ENCODE measurements at places on chromosomes 1 and 21.

- no peak for DNase-seq
Measured at GRCh38 chr21:37356706-37357105, 9.9 kb upstream of the DYRK1A start.

- no peak for DNase-seq
Measured at GRCh38 chr1:10900251-10900651, 103.8 kb upstream of the CASZ1 start.

DNA sequence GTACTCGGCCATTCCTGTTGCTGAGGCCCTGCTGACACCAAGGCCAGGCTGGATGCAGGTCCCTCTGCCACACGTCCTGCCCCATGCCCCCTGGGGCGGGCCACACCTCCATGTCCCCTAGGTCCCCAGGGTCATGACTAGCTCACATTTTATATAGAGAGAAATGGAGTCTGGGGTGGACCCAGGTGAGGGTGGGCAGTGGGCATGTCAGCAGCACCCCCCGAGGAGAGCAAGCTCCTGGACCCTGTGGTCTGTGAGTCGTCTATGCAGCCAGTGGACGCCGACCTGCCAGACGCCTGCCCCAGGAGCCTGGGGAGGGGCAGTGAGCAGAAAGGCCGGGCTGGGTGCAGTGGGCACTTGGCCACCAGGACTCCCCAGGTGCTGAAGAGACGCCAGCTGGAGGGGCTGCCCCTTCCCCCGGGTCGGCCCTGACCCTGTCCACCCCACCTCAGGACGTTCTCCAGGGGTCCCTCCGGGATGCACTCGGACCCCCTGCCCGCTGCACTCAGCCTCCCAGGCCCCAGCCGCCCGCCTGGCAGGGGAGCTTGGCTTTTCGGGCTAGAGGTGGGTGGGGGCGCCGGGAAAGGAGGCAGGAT lies 15.9 kb downstream of the SAMD11 start:
- DNase-seq = no peak

DNA sequence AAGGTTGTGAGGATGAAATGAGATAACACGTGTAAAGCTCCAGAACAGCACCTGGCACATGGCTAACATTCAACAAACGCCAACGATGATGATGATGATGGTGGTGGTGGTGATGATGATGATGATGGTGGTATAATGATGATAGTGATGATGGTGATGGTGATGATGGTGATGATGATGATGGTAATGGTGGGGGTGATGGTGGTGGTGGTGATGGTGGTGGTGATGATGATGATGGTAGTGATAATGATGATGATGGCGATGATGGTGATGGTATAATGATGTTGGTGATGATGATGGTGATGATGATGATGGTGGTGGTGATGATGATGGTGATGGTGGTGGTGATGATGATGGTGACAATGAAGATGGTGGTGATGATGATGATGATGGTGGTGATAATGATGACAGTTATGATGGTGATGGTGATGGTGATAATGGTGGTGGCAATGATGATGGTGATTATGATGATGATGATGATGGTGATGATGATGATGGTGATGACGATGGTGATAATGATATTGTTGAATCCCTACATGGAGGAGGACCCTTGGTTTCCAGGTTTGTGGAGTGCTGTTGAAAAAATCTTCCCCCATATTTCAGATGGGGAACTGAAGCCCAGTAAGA lies 54.1 kb downstream of the DMRTA2 start:
- no peak for DNase-seq

- DNase-seq = no peak
Measured at GRCh38 chr1:204139088-204139487, 12.8 kb downstream of the ETNK2 start.

DNA sequence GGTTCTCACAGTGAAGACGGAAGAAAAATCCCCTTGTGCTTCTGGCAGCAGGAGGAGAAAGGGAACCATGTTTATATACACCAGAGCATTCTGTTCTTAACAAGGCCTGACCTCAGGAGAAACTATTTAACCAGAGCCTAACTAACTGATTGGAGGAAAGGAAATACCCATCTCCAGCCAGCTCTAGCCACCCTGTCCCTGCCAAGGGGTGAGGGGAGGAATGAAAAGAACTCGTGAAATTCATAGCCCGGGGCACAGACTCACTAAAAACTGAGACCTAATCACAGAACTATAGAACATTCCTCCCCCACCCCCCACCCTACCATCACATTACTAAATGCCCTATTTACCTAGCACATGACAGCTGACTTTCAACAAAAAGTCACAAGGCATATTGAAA lies 65.0 kb downstream of the KCNH1 start:
- peak; percentile 19 for DNase-seq

- DNase-seq = no peak
Measured at GRCh38 chr1:65554829-65555228, 134.4 kb downstream of the LEPR start.

DNA sequence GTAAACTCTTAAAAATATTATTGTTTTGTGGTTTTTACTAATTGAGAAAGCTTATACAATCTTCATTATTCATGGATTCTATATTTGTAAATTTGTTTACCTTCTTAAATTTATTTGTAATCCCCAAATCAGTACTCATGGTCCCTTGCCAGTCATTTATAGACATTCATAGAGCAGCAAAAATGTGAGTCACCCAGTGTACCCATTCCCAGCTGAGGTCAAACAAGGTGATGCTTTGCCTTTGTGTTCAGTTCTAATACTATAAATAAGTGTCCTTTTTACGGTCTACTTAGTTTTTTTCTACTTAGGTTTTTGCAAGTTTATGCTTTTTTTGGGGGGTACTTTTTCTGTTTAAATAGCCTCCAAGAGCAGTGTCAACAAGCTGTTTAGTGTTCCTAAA lies 36.1 kb downstream of the SORT1 start:
- no peak for DNase-seq

- DNase-seq = no peak
Measured at GRCh38 chr1:76640092-76640491, 227.2 kb upstream of the ST6GALNAC5 start.

GRCh38 chr1:63600248-63600647 lies 7.0 kb downstream of the PGM1 start:
- no peak for DNase-seq

DNA sequence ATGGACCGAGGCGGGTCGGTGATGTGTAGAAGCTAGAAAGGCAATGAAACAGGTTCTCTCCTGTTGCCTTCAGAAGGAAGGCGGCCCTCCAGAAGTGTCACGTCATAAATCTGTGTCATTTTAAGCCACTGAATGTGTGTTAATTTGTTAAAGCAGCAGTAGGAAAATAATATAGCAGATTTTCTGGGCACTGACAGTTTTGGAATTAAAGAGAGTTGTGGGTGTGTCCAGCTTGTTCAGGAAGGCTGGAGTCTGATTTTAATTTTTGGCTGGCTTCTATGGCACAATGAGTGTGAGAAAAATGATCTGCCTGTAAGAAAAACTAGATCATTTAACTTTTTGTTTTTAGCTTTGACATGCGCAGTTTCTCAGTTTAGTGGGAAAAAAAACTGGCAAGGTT lies 177.3 kb downstream of the EDEM3 start:
- no peak for DNase-seq

DNA sequence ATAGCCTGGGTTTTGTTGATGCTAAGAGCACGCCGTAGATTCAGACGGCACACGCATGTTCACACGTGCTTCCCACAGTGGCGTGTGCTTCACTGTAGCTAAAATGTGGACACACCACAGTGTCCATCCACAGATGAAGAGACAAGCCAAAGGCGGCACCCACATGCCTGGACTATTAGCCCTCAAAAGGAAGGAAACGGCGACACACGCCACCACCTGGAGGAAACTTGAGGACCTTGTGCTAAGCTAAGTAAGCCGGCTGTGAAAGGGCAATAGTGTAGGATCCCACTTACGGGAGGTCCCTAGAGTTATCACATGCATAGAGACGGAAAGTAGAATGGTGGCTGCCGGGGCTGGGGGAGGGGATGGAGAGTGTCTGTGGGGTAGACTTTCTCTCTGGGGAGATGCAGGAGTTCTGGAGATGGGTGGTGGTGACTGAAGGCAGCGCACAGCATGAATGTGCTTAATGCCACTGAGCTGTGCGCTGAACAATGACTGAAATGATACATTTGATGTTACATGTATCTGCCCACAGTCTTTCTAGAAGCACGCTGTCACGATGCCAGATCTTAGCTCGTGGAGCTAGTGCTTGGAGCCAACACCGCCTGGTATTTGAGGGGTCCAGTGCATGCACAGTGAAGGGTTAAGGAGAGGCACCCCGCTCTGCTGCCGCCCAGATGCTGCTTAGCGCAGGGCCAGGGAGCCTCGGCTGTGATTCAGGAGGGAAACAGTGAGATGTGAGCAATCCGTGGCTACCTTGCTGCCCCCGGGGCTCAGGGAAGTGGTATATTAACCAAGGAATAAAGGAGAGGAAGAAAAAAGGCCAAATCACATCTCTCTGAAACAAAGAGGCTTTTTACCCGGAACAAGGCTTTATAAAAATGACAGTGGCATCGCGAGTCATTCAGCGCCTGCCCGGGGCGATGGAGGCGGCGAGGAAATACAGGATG lies 103.7 kb downstream of the PRDM16 start:
- DNase-seq = no peak

DNA sequence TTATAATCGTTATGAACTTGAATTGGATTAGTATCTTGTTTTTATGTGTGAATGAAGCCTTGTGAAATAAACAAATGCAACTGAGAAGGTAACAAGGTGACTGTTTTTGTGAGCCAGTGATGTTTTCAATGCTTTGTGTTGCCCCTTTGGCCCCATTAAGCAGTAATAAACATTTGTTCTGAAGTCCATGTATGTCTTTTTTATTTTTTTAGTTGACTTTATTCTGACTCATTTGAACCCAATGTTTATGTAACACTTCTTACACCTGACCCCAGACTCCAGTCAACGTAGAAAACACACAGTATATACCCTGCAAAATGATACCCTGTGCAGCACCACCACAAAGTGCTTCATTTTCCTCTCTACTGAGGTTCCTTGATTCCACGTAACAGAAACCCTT lies 4.6 kb upstream of the CACYBP start:
- DNase-seq = no peak

- no peak for DNase-seq
Measured at GRCh38 chr1:226353698-226354525, 44.9 kb upstream of the LIN9 start.

- DNase-seq = no peak
Measured at GRCh38 chr1:47348246-47348645, 14.7 kb downstream of the CMPK1 start.

- DNase-seq = no peak
Measured at GRCh38 chr1:184022668-184023067, 14.9 kb downstream of the COLGALT2 start.

DNA sequence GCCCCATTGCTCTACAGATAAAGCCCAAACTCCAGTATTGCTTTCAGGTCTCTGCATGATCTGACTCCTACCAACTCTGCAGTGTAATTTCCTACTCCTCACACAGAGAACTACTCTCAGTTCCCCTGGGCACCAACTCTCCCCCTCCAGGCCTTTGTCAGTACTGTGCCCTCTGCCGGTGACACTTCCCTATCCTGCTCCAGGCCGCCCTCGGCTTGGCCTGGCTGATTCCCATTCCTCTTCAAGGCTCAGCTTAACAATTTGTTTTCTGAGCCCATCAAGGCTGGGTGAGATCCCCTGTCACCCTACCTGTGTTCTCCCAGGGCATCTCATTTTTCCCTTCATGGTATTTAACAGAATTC lies 2.6 kb downstream of the SLAMF8 start:
- no peak for DNase-seq

GRCh38 chr1:97976801-97977200 lies 56.0 kb upstream of the DPYD start:
- DNase-seq = no peak

DNA sequence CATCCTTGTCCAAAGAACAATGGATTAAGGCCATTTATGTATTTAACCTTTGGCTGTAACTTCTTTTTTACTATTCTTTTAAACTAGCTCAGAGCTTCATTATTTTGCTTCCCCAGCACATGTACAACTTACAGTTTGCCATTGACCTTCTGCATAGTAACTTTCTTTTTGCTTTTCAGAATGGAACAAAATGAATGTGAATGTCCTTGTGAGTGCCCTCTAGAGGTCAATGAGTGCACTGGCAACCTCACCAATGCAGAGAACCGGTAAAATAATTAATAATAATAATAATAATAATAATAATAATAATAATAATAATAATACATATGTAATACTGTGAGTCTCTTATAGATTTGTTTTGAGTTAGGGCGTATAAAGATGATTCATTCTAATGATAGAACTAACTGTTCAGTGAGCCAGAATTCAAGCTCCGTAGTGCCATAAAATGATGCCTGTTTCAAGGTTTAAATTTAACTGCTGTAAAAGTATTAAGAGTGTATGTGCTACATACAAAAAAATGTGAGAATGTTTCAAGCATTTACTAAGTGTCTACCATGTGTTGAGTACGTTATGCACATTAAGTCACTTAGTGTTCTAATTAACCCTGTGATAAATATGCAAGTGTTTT lies 69.0 kb upstream of the RAVER2 start:
- no peak for DNase-seq

- DNase-seq = no peak
Measured at GRCh38 chr21:35198982-35199732, 150.1 kb upstream of the RUNX1 start.

DNA sequence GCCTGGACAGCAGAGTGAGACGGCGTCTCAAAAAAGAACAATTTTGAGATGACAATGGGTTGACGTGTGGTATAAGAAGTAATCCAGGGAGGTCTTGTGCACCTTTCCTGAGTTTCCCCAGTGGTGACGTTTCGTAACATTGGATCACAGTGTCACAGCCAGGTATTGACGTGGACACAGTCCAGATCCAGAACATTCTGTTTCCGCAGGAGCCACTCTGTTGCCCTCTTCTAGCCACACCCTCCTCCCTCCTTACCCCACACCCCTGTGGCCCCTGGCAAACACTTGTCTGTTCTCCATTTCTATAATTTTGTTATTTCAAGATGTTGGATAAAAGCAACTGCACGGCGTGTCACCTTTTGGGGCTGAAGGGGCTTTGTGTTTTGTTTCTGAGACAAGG lies 6.5 kb upstream of the TRAPPC10 start:
- no peak for DNase-seq

DNA sequence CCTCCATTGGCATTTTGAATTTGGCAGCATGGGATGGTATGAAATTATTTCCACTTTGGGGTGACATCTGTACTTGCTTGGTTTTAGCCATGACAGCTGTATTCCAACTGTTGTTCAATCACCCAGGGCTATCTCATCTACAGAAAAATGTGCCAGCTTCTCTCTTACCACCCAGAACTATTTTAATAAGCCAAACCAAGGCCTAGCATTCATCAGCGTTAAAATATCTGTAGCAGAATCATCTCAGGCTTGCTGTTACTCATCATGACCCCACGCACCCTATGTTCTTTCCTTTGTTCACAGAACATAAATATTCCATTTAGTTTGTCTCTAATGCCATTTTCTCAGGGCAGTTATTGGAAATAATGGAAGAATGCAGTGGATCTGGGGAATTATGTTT lies 49.8 kb downstream of the GIPC2 start:
- DNase-seq = no peak

Data from HTR-8/SVneo (cell line).